ENCODE measurements at places on chromosomes 2 and 18.

DNA sequence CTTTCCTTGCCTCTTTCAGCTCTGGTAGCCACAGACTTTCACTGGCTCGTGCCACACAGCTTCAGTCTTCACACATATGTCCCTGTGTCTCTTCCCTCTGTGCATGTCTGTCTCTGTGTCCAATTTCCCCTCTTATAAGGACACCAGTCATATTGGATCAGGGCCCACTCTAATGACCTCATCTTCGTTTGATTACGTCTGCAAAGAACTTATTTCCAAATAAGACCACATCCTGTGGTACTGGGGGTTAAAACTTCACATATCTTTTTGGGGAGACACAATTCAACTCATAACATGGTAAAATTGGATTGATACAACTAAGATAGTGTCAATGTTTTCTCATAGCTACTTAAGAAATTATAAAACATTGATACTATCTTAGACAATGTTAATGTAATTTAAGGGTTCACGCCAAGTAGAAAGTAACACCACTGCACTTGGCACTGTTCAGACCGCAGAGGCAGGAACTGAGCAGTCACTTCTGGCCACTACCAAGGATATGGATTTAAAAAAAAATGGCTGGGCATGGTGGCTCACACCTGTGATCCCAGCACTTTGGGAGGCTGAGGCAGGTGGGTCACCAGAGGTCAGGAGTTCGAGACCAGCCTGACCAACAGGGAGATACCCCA is 119.6 kb upstream of the EPAS1 start:
- no peak for DNase-seq

DNA sequence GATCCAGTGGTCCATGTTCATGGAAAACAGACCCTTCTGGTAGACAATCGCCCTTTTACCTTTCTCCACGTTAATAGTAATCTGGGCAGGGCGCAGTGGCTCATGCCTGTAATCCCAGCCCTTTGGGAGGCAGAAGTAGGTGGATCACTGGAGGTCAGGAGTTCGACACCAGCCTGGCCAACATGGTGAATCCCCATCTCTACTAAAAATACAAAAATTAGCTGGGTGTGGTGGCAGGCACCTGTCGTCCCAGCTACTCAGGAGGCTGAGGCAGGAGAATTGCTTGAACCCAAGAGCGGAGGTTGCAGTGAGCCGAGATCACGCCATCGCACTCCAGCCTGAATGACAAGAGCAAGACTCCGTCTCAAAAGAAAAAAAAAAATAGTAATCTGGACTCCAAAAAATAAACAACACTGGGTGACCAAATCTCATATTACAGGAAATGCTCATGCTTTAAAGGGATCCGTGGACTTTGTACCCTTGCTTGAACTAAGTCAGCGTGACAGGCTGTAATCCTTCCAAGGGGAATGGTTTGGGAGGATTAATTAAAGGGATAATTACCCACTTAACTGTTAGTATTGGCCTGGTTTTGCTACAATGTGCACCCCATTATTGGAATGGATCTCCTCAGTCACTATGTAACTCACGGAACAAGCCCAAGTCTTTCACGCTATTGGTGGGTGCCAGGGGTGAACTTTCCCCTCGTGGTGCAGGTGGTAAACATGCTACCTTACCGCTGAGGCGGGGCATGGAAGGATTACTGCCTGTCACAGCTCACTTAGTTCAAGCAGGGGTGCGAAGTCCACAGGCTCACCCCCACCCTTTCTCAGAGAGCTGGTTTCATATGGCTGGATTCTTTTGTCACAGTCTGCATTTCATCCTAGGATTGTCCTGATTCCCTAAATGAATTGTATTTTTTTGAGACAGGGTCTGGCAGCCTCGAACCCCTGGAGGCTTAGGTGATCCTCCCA is 36.7 kb downstream of the PROC start:
- no peak for DNase-seq

- DNase-seq = no peak
These were observed 123.9 kb upstream of the FAM136A start for GRCh38 chr2:70425682-70426301.

- no peak for DNase-seq
These were observed 117.1 kb downstream of the PID1 start for GRCh38 chr2:229153951-229154350.

DNA sequence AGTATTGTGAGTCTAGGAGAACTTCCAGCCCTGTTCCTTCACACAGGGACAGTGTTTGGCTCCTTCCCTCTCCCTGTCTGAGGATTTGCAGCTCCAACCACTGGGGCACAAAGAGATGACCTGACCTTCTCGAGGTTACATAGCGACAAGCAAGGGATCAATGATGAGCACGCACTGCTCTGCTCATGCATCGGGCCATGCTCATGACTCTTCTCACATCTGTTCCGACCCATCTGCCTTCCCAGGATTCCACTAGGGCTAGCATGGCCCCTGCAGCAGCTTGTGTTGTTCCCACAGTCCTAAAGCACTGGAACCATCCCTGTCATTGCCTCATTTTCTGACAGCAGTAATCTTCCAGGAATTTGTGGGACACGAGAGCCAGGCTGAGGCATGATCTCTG is 78.8 kb upstream of the ARHGAP28 start:
- no peak for DNase-seq

DNA sequence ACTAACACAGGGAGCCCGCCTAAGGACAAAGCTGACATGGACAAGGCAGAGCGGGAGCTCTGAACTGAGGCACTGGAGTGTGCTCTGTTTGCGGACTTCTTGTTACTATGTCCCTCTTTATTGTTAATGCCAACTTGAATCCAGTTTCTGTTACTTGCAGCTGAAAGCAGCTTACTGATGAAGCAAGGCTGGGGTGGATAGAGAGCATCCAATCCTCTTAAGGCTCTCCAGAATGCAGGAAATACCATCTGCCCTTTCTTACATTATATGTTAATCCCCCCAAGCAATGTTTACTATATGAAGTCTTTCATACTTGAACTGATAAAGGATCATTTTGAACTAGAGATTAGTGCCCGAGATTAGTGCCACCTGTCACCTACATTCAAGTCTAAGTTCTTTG is 9.4 kb downstream of the FAM210A start:
- no peak for DNase-seq

DNA sequence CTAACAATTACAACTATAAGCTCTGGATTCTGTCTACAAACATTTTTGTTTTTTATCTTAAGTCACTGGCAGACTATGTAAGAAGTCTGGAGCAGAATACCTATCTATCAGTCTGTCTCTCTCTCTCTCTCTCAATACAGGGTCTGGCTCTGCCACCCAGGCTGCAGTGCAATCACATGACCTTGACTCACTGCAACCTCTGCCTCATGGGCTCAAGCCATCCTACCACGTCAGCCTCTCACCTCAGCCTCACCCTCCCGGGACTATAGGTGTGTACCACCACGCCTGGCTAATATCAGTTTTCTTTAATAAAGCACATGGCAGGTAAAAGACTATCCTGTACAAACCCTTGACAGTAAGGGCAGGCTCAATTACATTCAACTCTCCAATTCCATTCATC is 96.9 kb downstream of the OSBPL1A start:
- no peak for DNase-seq

DNA sequence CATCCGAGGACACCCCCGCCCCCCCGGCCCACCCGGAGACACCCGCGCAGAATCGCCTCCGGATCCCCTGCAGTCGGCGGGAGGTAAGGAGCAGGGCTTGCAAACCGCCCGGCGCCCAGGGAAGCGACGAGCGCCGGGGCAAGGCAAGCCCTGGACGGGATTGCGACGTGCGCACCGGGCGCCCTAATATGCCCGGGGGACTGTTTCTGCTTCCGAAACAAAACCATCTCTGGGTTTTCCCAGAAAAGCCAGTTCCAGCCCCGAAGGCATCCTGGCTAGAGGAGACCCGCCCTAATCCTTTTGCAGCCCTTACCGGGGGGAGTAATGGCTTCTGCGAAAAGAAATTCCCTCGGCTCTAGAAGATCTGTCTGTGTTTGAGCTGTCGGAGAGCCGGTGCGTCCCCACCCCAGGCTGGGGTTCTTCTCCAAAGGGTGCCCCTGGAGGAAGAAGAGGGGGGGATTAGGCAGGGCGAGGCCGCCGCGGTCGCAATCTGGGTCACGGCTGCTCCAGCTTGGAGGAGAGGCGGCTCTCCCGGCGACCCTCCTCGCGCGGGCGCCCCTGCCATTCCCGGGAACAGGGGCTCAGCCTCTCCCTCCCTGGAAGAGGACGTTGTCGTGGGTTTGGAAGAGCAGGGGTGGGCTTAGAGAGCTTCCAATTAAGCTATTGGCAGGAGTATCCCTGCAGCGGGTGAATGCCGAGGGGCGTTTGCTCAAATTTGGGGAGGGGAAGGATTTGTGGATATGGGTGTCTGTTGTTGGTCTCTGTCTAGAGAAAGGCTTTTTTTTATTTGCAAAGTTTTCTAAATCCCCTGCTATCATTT is 521 bp downstream of the MYCN start:
- peak; percentile 77 for DNase-seq

All from NCI-H1694 treated with DMSO at 0.1 percent for 48 hours (cell line).